Mucosa of gallbladder (tissue), 1 donor: ENCODE measurements at places on chromosomes 7 and 10. TPM values are rescaled to one million over a fixed set of nuclear protein-coding genes. Genes with fewer than 3 reads are reported as not detected.

DNA sequence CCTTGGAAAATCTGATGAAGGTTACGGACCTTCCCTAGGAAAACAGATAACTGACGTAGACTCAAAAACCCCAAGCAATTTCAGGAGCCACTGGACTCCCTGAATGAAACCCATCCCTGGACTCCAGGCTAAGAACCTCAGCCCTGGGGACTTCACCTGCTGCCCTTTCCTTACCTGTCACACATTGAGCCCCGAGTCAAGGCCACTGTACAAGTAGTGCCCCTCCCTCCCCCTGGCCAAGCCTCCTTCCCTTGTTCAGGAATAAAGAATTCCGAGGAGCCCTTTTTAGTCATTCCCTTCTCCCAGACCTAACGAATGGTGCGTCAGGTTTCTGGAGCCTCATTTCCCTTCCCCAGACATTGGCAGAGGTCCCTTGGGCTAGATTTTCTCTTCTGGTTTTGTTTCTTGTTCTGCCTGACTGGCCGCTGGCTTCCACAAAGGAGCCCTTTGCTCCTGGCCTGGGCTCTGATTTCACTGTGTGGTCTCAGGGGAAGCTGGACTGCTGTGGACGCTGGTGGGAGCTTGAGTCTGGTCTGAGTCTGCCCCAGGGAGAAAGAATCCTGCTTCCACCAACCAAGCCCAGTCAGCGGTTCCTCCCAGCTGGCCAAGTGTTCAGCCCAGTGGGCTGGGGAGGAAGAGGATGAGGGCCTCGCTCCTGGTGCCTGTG is 31.7 kb downstream of the ZNF775 start:
- DNase-seq = no peak

DNA sequence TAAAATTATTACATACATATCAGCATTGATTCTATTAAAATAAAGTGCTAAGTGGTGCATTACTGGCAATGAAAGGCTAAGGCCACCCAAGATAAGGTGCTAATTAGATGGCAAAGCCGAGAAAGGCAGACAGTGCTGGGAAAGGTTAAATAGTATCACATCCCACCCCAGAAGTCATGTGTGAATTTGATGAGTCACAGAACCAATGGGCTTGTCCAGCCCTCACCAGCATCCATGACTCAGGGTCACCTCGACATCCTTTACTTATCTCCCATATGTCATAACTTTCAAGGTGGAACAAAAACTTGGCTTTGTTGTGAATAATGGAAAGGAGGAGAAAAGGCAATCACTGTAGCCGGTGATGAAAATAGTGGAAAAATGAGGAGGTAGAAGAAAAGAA is 459.1 kb downstream of the PLXNA4 start:
- DNase-seq = no peak

DNA sequence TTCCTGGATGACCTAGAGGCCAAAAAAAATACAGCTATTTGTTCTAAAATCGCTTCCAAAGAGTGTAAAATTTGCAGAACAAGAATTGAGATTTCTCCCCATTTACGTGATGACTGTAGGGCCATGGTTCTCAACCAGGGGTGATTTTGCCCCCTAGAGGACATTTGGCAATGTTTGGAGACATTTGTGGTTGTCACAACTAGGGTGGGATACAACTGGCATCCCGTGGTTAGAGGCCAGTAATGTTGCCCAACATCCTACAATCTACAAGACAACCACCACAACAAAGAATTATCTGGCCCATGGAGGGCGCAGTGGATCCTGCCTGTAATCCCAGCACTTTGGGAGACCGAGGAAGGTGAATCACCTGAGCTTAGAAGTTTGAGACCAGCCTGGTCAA is 22.8 kb upstream of the MALSU1 start:
- no peak for DNase-seq

DNA sequence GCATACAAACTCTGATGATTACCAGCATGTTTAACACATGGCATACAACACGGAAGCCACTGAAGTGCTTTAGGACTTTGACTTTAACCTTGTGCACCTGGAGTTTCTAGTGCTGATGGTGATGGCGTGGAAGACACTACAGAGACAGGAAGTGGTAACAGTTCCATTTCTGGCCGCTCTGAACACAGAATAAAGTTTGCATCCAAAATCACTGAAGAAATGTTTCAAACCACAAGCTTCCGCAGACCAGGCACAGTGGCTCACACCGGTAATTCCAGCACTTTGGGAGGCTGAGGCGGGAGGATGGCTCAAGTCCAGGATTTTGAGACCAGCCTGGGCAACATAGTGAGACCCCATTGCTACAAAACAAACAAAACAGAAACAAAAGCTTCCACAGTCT is 40.3 kb upstream of the TNPO3 start:
- no peak for DNase-seq

The SEC31B gene
- 13.5 TPM for total RNA-seq

The FXYD4 gene
- 1.6 TPM for total RNA-seq
